ENCODE measurements at places on chromosomes 13 and 19.

DNA sequence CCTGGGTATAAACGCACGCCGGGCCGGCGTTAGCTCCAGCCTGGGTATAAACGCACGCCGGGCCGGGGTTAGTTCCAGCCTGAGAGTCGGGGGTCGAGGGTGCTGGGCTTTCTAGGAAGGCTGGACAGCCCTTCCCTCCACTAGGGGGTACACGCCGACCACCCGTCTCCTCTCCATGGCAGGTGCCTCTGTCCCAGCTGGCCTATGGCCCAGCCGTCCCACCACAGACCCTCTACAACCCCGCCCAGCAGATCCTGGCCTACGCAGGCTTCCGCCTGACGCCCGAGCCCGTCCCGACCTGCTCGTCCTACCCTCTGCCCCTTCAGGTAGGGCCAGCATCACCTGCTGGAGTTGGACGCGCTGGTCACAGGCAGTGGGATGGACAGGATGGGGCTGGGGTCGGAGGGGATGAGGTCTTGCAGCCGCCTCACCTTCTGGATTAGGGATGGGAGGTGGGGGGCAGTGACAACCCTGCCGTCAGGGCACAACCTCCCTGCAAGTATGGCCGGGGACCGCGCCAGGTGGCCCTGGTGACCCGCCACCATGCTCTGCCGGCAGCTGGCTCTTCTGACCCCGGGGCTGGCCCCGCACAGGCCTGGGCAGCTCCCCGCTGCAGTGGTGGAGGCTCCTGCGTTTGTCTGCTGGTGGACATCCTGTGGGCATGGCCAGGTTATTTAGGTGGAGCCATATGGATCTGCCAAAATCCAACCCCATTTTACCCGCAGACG lies 45.8 kb downstream of the TMEM255B start:
- DNase-seq = no peak

DNA sequence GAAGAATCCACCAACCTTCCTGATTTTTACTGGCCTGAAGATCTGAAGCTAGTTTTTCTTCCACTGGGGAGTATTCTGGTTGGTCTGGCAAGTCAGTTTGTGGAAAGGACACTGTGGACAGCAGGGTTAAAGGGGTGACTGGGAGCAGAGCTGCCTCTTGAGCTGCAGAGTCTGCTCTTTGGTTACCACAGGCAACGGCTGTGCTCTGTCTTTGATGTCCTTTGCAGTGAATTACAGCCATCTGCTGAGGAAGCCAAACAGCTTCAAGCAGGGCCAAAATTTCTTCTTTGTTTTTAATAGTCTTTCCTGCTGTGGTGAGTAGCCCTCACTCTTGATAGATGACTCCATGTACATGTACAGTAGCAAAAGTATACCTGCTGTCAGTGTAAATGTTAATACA lies 75.7 kb downstream of the ZNF100 start:
- no peak for DNase-seq

- DNase-seq = no peak
Measured at GRCh38 chr13:99417201-99418102, 83.8 kb upstream of the TM9SF2 start.

DNA sequence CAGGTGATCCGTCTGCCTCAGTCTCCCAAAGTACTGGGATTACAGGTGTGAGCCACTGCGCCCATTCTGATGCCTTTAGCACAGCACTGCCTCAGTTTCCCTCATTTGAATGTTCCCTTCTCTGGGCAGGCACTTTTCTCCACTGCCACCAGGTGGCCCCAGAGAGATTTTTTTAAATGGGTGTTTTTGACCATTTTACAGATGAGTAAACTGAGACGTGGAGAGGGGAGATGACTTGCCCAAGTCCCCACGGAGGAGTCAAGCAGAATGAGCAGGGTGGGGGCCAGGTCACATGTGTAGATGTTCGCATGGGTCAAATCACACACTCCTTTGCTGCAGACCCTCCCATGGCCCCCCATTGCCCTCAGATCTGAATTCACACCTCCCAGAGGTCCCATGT lies 3.2 kb upstream of the PDE4C start:
- no peak for DNase-seq

DNA sequence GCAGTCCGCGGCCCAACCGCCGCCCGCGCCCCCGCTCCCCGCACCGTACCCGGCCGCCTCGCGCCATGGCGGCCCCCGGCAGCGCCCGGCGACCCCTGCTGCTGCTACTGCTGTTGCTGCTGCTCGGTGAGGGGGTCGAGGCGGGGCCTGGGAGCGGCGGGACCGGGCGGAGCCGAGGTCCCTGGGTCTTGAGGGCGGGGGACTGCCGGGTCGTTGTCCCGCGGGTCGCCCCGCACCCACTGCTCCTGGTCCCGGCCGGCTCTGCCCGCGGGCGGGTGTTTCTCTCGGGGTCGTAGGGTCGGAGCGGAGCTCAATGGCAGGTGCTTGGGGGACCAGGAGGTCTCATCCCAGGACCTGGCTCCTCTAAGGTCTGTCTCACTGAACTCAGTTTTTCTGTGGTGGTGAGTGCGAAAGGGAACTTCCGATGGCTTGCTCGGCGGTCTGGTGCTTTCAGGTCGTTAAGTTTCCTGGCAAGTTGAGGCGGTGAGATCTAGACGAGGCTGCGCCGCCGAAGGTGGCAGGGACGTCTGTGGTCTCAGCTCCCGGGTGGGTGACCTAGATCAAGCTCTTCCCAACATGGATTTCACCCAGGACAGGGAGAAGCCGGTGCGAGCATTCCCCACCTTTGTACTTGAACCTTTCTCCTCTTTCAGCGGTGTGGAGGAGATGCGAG lies 467 bp downstream of the LAMP1 start:
- no peak for DNase-seq

DNA sequence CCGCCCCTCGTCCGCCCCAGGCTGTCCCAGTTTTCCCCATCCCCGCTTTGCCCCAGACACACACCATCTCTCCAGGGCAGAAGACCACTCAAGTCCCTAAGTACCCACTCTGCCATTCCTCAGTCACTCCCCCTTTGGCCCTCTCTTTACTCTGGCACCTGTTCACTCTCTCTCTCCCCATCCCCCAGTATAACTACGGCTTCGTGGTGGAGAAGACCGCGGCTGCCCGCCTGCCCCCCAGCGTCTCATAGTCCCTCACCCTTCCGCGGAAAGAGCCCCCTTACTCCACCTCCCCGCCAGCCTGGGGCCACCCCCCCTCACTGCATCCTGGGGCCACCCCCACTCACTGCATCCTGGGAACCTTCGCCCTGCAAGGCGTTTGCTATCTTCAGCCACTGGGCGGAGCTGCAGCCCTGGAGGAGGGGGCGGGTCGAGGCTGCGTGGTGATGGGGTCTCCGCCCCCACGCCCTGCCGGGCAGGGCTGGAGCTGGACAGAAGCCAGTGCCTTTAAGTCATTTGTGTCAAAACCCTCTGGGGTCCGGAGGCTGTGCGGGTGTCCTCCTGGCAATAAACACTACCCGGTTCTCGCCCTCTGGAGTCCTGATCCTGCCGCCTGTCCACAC lies 5.0 kb downstream of the MVB12A start:
- no peak for DNase-seq
